Smooth muscle cell of the umbilical artery (primary cell): ENCODE measurements at places on chromosomes 16 and 17. TPM values are rescaled to one million over a fixed set of nuclear protein-coding genes. Genes with fewer than 3 reads are reported as not detected.

FOXK2 gene
- 24.6 and 35.0 TPM in 2 replicates for total RNA-seq

SGCA gene
- 1.5 and 2.1 TPM in 2 replicates for total RNA-seq

RHBDL1 gene
- total RNA-seq = 4.6 and 6.5 TPM in 2 replicates

SPEM2 gene
- not detected in 2 replicates for total RNA-seq

CD19 gene
- not detected in 2 replicates for total RNA-seq

SULT1A2 gene
- total RNA-seq = not detected in 2 replicates

FLCN gene
- 46.7 and 55.5 TPM in 2 replicates for total RNA-seq

HOXB5 gene
- 0.09 TPM in 1 of 2 replicates, not detected in the other for total RNA-seq

MT1F gene
- total RNA-seq = not detected in 2 replicates

CALB2 gene
- 1.7 and 1.8 TPM in 2 replicates for total RNA-seq

RNU2-1 gene
- not detected in 2 replicates for total RNA-seq

CACNG5 gene
- not detected in 2 replicates for total RNA-seq

APOH gene
- total RNA-seq = not detected in 2 replicates

TEFM gene
- 8.0 and 13.1 TPM in 2 replicates for total RNA-seq

LMF1 gene
- total RNA-seq = 25.3 and 26.1 TPM in 2 replicates

MT1G gene
- not detected in 2 replicates for total RNA-seq

NETO2 gene
- total RNA-seq = 27.3 and 48.1 TPM in 2 replicates

PYDC1 gene
- total RNA-seq = not detected in 2 replicates

CMTM3 gene
- 8.0 and 14.8 TPM in 2 replicates for total RNA-seq

GDPD3 gene
- 0.59 and 0.78 TPM in 2 replicates for total RNA-seq

OR4D1 gene
- total RNA-seq = not detected in 2 replicates
